ENCODE measurements at places on chromosomes 12 and 14.

- DNase-seq, result no peak
These were observed 6.7 kb upstream of the FAM222A start for GRCh38 chr12:109706747-109707469.

GRCh38 chr14:65239938-65240296, 137.6 kb upstream of the MAX start:
- no peak for DNase-seq

DNA sequence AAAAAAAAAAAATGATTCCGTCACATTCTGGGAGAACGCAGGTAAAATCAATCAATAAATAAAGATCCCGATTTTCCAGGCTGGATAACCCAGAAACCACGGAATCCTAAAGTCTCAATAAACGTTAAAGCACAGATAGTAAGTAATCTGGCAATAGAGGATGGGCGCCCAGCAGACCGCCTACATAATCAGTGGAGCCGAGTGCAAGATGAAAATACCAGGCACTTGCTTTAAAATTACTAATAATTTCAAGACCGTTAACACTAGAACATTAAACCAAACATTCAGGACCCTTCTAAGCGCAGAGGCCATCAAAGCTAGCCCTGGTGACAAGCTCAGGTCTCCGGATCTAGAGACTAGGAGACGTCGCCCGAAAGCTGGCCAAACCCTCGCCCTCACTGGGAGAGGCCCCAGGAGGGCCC, 1.2 kb upstream of the DCAF11 start:
- DNase-seq, result no peak

DNA sequence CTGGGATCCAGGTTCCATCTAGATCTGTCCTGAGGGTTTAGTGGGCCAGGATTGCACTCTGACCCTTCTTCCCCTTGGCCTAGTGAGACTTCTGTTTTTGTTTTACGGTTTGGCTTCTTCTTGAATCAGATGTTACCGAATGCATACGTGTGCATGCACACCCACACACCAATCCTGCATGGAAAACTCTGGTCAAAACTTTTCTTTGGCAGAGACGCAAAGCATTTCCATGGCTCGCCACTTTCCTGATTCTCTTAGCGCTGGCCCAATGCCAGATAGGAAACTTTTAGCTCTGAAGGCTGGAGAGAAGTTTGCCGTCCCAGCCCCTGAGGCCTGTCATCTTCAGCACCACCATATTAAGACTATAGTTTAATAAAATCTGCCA, 67.4 kb upstream of the ACTN1 start:
- no peak for DNase-seq

Measured in SW 1271 (cell line).